ENCODE measurements at places on chromosomes 2 and 18.

GRCh38 chr2:154794406-154794805, 95.9 kb downstream of the KCNJ3 start:
- no peak for DNase-seq

DNA sequence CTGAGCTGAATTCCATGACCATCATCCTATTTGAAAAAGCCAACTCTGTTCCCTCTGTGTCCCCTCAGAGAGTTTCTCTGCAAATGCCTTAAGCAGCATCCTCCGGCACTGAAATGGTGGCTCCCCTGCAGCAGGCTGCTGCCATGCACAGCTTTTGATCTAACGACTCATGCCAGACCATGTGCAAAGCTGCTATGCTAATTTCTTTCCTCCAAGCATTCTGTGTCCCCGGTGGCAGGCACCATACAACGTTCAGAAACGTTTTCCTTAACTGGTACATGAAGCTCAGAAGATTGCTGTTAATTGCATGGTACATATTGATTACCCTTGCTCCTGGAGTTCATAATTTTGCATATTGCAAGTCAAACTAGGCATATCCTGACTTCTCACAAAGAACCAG, 336.8 kb downstream of the RBM43 start:
- no peak for DNase-seq

DNA sequence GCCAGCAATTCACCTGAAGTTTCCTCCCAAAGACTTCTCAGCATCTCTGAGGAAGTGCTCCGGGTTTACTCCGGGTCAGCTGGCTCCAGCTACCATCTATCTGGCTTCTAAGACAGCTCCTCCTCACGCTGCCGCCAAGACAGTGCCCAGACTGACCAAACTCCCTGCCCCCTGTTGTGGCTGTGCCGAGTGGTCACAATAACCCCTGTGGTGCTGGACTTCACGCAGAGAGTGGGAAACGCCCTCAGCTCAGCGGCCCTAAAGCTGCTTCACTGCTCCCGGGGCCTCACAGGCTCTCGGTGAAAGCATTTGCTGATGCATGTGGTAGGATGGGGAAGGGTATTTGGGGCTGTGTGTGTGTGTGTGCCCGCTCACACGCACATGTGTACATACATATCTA, 154.8 kb upstream of the ZNF236 start:
- no peak for DNase-seq

- no peak for DNase-seq
Observed at GRCh38 chr2:65549257-65549627, 116.8 kb upstream of the SPRED2 start.

DNA sequence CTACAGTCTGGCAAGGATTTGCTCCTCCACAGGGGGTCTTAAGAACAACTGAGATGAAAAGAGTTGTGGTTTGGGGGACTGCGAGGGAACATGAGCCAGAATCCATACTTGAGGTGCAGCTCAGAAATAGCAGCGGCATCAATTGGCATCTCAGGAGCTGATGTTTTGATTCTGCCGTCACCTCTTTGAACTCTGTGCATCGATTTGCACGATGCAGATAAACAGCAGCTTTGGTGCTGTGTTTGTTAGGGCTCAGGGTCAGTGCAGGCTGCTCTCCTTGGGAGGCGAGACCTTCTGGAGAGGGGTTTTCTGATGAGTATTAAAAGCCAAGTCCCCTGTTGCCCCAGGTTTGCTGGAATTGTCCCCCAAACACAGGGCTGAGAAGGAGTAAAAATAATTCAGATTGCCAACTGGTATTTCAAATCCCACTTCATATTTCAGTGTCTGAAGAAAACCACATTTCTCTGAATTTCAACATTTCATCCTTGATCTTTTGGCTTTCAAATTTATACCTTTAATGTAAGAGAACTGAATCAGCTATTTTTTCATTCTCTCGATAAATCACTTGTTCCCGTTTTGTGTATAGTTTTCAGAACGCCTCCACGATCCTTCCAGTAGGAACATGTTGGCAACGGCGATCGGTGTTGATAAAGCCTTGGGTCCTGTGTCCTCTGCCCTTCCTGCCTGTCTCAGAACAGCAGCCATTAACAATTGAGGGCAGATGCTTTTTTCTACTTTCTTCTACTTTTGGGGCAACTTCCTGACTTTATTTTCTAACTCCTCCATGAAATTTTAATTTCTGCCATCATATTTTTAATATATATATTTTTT, 65.0 kb downstream of the RAB31 start:
- no peak for DNase-seq

DNA sequence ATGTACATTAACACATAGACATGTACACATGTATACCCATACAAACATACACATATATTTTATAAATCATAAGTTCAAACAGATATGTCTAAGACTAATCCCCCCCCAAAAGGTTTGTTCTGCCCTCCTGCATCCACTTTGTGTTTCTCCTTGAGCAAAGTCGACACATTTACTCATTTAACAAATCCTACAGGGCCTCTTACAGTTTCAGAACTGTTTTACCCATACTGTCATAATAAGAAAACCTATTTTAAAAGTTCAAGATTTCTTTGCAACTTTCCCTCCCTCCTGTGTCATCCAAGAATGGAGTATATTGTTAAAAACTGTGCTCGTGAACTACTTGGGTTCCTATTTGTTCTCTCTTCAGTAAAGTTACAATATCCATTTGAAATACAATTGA, 166.7 kb downstream of the L3MBTL4 start:
- no peak for DNase-seq

DNA sequence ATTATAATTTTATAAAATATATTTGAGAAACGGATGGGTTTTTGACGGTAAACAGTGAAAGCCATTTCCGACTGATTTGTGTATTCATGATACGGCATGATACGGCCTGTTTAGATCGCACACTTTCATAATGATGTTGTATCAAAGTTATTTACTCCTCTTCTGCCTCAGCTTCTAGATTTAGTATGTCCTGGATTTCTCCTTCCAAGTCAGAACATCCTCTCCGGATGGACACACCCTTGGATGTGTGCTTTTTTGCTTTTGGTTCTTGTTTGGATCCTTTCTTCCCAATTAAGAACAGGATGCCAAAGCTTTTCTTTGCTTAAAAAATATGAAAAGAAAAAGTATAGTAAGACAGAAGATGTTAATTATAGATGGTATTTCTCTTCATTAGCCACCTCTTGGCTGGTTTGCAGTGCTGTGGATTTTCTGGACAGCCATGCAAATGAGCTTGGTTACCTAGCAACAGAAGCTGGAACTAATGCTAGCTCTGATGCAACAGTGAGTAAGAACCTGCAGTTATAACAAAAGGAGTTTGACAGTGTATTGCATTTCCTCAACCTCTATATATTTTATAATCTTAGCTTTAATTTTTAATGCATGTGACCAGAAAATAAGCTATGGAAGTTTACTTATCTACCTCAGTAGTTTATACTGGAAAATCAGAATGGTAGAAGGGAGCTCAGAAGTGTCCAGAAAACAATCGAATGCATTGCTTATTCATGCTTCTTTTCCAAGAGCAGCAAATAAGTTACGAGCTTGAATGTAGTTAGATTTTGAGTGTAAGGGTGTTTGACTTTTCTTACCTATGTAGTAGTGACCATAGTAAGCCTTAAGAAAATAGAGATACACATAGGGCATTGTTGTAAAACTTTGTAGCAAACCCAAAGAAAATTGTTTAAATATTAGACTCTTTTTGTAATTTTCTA, 27.9 kb downstream of the RMND5A start:
- peak; percentile 67 for DNase-seq

- no peak for DNase-seq
Observed at GRCh38 chr2:110655701-110656100, 22.2 kb downstream of the BUB1 start.

GRCh38 chr2:26792720-26793119, 6.9 kb downstream of the CENPA start:
- no peak for DNase-seq

DNA sequence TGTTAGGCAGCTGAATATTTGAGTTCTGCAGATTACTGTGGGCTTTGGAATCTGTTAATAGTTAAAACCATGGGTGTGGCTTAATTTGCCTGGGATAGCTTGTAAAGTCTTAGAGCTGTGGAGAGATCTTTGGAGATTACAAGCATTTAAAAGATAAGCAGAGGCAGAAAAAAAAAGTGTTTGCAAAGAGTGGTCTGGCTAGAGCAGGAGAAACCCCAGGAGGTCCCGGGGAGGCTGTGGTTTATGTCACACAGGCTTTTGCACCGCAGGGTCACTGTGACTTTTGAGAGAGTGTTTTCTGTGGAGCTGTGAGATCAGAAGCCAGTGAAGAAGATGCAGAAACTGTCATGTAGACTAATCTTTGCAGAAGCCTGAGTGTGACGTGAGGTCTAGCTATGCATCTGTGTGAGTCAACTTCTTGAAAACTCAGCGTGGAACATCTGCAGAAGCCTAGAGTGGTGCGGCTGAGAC, 49.0 kb downstream of the SETBP1 start:
- no peak for DNase-seq

GRCh38 chr2:117902933-117903332, 88.4 kb downstream of the DDX18 start:
- DNase-seq = no peak

- DNase-seq = no peak
Observed at GRCh38 chr18:38023871-38024270, 458.3 kb upstream of the CELF4 start.

Data from LoVo (cell line).